ENCODE measurements at places on chromosomes 2 and 18.

- peak; percentile 31 for DNase-seq
These were observed 45.0 kb downstream of the LAMA1 start for GRCh38 chr18:7072593-7072992.

DNA sequence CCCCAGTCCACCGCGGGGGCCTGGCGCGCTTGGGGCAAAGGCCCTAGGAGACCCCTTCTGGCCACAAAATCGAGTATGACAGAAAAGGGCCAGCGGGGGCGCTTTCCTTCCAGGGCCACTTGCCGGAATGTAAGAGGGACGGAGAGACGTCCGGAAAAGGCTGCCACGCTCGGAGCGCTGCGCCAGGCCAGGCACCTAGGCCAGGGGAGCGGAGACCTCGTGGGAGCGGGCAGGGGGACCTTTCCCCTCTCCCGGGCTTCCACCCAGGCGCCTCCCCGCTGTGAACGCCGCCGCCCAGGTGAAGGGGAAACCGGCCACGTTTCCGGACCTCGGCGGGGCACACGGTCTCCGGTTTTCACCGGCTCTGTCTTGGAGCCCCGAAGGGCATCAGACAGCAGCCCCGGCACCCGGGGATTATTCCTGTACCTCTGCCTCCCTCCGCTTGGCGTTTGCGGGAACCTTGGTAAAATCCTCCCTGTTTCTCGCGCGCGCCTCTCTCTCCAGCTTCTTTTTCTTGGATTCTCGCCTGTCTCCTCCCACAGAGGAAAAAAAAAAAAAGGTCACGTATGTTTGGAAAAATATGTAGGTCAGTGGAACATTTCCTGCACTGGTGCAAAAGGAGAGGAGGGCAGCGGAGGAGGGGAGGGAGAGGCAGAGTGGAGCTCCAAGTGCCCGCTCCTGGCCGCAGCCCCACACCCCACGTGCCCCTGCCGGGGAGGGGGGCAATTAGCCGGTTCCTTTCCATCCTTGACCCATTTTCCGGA lies 1.2 kb upstream of the NPAS2 start:
- DNase-seq = no peak

DNA sequence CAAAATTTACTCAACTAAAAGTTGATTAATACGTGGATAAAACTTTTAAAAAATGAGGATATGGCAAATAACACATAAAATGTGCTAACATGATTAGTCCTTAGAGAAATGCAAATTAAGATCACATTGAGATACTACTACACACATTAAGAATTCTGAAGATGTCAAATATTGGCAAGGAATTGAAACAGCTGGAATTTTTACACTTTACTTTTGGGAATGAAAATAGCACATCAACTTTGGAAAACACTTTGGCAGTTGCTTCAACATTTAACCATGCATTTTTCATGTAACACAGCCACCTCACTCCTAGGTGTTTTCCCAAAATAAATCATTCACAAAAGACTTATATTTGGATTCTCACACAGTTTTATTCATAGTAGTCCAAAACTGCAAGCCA lies 687.9 kb upstream of the SETBP1 start:
- no peak for DNase-seq

DNA sequence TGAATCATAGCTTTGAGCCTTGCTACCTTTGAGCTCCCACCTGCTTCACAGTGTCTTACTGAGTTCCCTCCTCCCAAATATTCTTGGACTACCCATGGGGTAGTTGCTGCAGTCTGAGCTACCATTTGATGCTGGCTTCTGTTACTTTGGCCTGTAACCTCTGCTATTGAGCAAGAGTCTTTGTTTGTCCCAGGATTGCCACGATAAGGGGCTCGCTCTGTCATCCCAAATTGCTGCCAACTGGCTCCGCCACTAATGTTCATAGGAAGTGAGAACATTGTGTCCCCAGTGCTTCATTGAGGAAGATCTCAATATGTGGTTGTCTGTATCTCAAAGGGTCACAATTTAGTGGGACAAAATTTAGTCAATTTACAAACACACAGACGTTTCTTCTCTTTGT lies 103.8 kb downstream of the TRIM43 start:
- DNase-seq = peak; percentile 90

- no peak for DNase-seq
These were observed 170.1 kb upstream of the HAAO start for GRCh38 chr2:42962508-42962953.

GRCh38 chr2:68411397-68412126 lies 46.5 kb downstream of the PLEK start:
- DNase-seq = no peak

DNA sequence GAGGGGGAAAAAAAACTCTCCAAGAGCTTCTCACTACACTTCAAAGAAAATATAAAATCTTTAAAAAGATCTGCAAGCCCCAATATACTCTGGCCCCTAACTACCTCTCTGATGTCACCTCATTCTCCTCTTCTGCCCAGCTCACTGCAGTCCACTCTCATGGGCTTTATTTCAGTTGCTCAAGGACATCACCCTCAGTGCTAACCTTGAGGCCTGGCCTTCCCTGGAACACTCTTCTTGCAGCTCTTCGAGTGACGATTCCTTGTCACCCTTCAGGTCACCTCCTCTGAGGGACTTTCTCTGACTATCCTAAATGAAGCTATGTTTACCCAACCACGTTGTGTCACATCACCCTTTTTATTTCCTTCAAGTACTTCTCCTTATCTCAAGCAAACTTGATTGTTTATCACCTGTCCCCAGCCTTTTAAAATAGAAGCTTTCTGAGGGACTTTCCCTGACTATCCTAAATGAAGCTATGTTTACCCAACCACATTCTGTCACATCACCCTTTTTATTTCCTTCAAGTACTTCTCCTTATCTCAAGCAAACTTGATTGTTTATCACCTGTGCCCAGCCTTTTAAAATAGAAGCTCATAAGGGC lies 10.4 kb downstream of the RTTN start:
- no peak for DNase-seq

Data from Right ventricle myocardium inferior (tissue), 1 donor.